ENCODE measurements at places on chromosomes 5 and 9. TPM values are rescaled to one million over a fixed set of nuclear protein-coding genes. Genes with fewer than 3 reads are reported as not detected.

The PCDHB3 gene
- total RNA-seq: under 0.01 TPM

The GCNT1 gene
- total RNA-seq: 46.6 TPM

The HINT1 gene
- total RNA-seq: 181 TPM

The STKLD1 gene
- total RNA-seq: 0.28 TPM

The ADAMTS16 gene
- 0.28 TPM for total RNA-seq

The COX7C gene
- total RNA-seq: 210 TPM

DNA sequence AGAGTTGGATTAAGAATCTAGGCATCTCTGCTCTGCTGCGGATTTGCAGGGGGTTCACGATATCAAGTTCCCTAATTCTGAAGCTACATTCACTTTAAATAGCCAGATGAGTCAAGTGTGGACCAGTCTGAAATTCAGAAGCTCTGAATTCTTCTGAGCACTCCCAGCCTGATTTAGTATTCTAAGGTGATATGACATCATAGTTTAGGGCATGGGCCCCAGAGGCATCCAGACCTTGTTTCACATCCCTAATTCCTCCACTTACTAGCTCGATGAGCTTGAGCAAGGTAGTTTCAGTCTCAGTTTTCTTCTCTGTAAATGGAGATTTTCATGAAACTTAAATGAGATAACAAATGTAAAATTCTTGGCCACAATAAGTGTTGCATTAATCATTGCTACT lies 65.2 kb downstream of the TMEM167A start:
- H3K27me3 ChIP-seq: no peaks in the 10 kb centered on the region
- peak; percentile 2 for DNase-seq
- H3K36me3 ChIP-seq: no peaks in the 10 kb centered on the region

- H3K4me1 ChIP-seq: peaks cover 20% of the 10 kb centered on the region
- no peak for DNase-seq
- no peaks in the 10 kb centered on the region for H3K36me3 ChIP-seq
- H3K4me3 ChIP-seq: no peak overlapping the region
- H3K27me3 ChIP-seq: no peaks in the 10 kb centered on the region
- no peak overlapping the region for H3K27ac ChIP-seq
These were observed 51.7 kb downstream of the ZNF366 start for GRCh38 chr5:72455476-72455875.

- no peaks in the 10 kb centered on the region for H3K4me1 ChIP-seq
- H3K27me3 ChIP-seq: peaks cover 12% of the 10 kb centered on the region
These were observed 13.6 kb downstream of the FAT2 start for GRCh38 chr5:151577566-151577965.

- peak overlapping the region; percentile 16 for H3K27ac ChIP-seq
- H3K4me1 ChIP-seq: peaks cover 2% of the 10 kb centered on the region
- H3K36me3 ChIP-seq: peaks cover 17% of the 10 kb centered on the region
- H3K27me3 ChIP-seq: 0 out of 2 replicates have a peak, but pooled peaks cover 1% of the 10 kb centered on the region
- DNase-seq: no peak
These were observed 360 bp downstream of the KLF4 start for GRCh38 chr9:107489144-107489673.

DNA sequence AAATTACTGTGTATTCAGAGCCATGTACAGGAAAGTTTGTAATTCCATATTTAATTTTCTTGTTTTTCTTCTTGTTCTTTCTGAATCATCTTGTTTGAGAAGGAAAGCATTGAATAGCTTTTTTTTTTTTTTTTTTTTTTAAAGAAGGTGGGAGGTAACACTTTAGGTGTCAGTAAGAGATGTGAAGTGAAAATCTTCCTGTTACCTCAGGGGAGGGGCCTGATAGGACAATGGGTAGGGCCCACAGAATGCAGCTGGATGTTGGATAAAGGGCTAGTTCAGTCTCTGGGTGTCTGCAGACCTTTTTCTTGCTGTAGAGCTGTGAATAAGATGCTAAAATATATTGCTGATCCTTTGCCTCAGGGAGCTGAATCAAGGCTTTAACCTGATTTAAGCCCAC lies 317.4 kb downstream of the MAN2A1 start:
- no peak for DNase-seq
- H3K36me3 ChIP-seq: no peaks in the 10 kb centered on the region
- no peak overlapping the region for H3K4me3 ChIP-seq

DNA sequence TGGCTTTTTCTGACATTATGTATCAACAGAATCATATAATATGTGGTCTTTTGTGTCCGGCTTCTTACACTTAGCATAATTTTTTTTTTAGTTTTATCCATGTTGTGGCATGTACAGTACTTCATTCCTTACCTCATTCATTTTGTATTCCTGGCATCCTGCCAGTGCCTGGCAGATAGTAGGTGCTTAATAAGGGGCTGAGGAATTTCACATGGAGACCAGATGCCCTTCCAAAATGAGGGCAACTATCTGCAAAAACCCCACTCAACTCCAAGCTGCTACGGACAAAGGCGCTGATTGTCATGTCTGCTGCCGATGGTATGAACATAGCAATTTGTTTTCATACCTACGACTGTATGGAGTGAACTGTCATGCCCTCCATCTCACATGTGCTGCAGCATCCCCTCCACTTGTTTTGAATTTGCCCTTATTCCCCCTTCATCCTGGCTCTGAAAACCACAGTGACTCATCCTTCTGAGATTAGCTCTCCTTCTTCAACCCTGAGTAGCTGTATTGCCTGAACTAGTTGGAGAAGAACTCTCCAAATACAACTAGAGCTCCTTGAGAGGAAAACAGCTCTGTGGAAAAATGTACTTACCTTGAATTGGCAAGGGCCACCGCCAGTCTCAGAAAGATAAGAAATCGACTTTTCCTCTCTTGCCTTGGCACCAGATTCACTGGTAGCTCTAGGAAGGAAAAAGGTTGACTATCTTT lies 41.3 kb upstream of the FOXE1 start:
- H3K27me3 ChIP-seq: peaks cover 21% of the 10 kb centered on the region
- H3K36me3 ChIP-seq: no peaks in the 10 kb centered on the region
- no peaks in the 10 kb centered on the region for H3K4me1 ChIP-seq
- DNase-seq: peak; percentile 63

- DNase-seq: no peak
- H3K36me3 ChIP-seq: no peaks in the 10 kb centered on the region
- no peak overlapping the region for H3K27ac ChIP-seq
- no peaks in the 10 kb centered on the region for H3K4me1 ChIP-seq
These were observed 11.5 kb downstream of the NFIB start for GRCh38 chr9:14302405-14302804.

DNA sequence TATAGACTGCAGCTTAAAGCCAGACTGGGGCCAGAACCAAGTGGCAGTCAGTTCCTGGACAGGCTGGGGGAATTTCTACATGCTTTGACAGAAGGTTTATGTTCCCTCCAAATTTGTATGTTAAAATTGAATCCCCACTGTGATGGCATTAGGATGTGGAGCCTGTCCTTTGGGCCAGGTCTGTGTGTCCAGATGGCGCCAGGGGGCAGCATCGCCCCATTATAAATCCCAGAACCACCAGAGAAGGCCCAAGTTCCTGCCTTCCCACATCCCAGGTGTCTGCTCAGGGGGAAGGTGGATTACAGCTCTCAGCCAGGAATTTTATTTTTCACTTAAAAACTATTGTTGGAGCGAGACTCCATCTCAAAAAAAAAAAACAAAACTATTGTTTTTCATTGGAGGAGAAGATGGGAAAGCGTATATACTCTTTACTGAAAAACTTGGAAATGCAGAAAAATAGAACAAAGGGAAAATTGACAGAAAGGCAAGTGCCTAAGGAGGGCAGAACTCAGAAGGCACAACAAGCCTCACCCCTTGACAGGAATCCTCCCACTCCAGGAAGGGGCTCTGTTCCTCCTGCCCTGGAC lies 5.0 kb downstream of the IL3 start:
- H3K36me3 ChIP-seq: no peaks in the 10 kb centered on the region
- DNase-seq: peak; percentile 73
- H3K4me3 ChIP-seq: no peak overlapping the region
- H3K27ac ChIP-seq: no peak overlapping the region
- no peaks in the 10 kb centered on the region for H3K27me3 ChIP-seq

DNA sequence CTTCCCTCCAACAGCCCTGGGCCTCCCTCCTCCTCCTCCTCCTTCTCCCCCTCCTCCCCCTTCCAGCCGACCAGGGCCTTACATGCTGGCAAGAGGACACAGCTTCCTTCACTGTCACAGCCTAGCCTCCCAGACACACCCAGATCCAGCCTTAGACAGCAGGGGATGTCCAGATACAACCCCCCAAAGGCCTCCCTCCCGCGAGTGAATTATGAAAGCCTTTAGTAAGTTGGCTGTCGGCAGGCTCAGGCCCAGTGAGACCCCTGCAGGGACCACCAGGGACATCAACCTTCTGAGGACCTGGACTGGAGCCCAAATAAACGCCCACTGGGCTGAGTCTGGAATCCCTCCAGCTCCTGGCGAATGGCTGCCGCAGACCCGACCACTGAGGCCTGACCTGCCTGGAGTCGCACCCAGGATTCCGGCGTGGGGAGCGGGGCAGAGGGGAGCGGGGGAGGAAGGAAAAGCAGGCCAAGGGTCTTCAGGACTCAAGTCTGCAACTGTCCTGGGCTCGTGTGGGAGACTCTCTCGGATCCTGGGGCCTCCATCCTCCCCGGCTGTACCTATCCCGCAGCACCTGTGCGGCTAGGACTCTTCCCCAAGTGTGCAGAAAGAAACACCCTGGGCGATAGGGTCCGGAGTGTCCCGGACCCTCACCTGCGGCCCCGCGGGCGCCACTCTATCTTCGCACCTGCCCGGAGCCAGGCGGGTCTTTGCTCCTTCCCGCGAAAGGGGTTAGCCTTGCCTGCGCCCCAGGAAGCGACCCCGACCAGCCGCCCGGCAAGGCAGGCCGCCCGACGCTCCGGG lies 705 bp downstream of the SEPTIN8 start:
- no peaks in the 10 kb centered on the region for H3K27me3 ChIP-seq
- H3K4me1 ChIP-seq: peaks cover 17% of the 10 kb centered on the region
- no peak for DNase-seq
- peak overlapping the region; percentile 65 for H3K4me3 ChIP-seq
- H3K36me3 ChIP-seq: no peaks in the 10 kb centered on the region
- H3K27ac ChIP-seq: peak overlapping the region; percentile 59

DNA sequence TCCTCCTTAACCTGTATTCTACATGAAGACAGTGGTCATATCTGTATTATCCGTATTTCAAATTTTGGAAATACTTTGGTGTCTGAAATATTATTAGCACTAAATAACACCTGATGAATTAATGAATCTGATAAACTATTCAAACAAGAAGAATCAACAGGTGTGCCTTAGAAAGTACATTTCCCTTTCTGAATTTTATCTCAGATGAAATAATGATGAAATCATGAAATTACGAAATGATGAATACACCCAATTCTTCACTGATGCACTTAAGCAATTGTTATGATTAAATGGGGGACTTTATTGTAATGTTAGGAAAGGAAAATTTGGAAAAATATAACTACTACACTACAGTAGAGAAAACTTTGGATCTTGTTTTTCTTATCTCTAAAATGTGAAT lies 313.6 kb downstream of the HCN1 start:
- H3K4me1 ChIP-seq: no peaks in the 10 kb centered on the region
- no peak for DNase-seq
- H3K36me3 ChIP-seq: no peaks in the 10 kb centered on the region
- H3K4me3 ChIP-seq: no peak overlapping the region

- no peaks in the 10 kb centered on the region for H3K27me3 ChIP-seq
- H3K36me3 ChIP-seq: peaks cover 3% of the 10 kb centered on the region
- no peak overlapping the region for H3K4me3 ChIP-seq
These were observed 550 bp downstream of the IFNE start for GRCh38 chr9:21481470-21482056.
